ENCODE measurements at places on chromosomes 11 and 22. TPM values are rescaled to one million over a fixed set of nuclear protein-coding genes. Genes with fewer than 3 reads are reported as not detected.

GRCh38 chr11:78833237-78833636 is 258.6 kb upstream of the NARS2 start:
- no peak for DNase-seq

GRCh38 chr22:50141891-50142363 is 28.6 kb upstream of the PANX2 start:
- no peak for DNase-seq

The NFRKB gene
- total RNA-seq: 23.4 TPM

- no peak for DNase-seq
These were observed 62.8 kb downstream of the BCR start for GRCh38 chr22:23243006-23243573.

- no peak for DNase-seq
These were observed 4.7 kb downstream of the MRGPRD start for GRCh38 chr11:68976095-68976494.

- DNase-seq: no peak
These were observed at the start of gene RCN1 for GRCh38 chr11:32090545-32091370. Gene RCN1 (plus strand): TSS chr11:32091074. CDS start chr11:32091197, 123 bp downstream.
